ENCODE measurements at places on chromosomes 12 and 14. TPM values are rescaled to one million over a fixed set of nuclear protein-coding genes. Genes with fewer than 3 reads are reported as not detected.

The ALKBH2 gene
- 19.2 TPM for total RNA-seq

The LRTM2 gene
- 0.29 TPM for total RNA-seq

DNA sequence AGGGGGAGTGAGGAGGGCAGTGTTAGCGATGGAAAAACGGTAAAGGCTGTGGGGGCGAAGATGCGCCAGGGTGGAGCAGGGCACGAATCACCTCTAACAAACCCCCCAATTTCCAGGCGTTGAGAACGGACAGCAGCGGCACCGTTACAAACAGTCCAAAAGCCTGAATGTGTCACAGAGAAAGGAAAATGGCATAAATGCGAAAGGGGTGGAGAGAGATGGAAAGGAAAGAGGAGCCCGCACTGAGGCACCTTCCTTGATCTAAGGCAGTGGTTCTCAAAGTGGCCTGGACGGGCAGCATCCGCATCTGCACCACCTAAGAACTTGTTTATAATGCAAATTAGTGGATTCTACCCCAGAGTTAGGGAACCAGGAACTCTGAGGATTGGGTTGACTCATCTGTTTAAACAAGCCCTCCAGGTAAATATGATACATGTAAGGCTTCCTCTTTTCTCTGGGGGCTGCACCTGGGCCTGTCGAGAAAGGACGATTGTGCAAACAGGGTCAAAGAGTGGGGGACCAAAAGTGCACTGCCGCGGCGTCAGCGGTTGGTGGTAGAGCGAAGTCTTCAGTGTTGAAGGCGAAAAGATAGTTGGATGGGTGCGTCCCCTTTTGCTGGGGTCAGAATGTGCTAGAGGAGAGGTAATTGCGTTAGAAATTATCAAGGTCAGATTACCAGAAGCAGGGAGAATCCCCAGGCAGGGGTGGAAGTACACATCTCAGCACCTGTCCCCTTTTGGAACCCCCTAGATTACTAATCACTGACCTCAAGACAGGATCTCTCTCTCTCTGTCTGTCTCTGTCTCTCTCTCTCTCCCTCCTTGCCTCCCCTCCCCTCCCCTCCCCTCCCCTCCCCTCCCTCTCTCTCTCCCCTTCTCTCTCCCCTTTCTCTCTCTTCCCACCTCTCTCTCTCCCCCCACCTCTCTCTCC lies 1.3 kb upstream of the KCNH5 start:
- peak; percentile 72 for DNase-seq

GRCh38 chr14:99253890-99254289 lies 18.1 kb downstream of the BCL11B start:
- DNase-seq = no peak

- peak; percentile 79 for DNase-seq
These were observed 9.1 kb downstream of the C12orf76 start for GRCh38 chr12:110039085-110039807.

GRCh38 chr12:1716911-1717310 lies 26.0 kb downstream of the ADIPOR2 start:
- no peak for DNase-seq

- no peak for DNase-seq
These were observed 9.9 kb upstream of the DIABLO start for GRCh38 chr12:122235741-122236140.

DNA sequence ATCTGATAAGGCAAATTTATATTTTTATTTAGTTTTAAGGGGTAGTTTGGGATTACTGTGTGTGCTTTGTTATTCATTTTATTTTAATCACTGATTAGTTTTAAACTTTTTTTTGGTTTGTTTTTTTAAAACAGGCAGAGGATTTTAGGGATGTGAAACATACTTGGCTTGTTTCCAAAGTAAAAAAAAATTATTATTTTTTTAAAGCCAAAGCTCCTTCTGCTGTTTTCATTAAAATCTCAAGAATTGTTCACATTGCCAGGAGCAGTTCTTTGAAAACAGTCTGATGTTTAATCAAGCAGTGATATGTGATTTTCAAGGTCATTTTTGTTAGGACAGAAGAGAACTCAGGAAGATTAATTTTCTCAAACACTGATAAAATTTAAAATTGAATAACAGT lies 11.2 kb downstream of the TTC8 start:
- no peak for DNase-seq
